CD4-positive, alpha-beta T cell treated with Interleukin-15 for 4 hours (primary cell): ENCODE measurements at places on chromosomes 1 and 21.

- no peak for DNase-seq
Observed at GRCh38 chr1:48823168-48823567, 46.5 kb upstream of the BEND5 start.

GRCh38 chr1:209041927-209042326 lies 541.6 kb upstream of the CAMK1G start:
- no peak for DNase-seq

- DNase-seq: peak; percentile 42
Observed at GRCh38 chr21:38355992-38356781, 99.4 kb downstream of the KCNJ15 start.

GRCh38 chr1:219075121-219075879 lies 98.4 kb upstream of the LYPLAL1 start:
- no peak for DNase-seq

DNA sequence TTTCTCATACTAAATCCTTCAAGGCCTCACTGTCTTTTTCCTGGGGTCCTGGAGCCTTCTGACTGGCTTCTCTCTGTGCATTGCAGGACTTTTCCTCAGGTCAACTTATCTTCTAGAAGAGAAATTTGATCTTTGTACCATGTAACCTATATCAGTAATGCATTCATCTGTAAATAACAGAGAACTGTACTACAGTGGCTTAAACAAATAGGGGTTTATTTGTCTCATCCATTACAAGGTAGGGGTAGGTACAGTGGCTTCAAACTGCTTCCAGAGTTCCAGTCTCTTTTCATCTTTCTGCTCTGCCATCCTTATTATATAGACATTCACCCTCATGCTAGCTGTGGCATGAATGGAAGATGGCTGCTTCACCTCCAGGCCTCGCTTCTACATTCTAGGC lies 29.5 kb upstream of the GTF2B start:
- DNase-seq: no peak

GRCh38 chr21:16667395-16667794 lies 845.4 kb upstream of the CXADR start:
- no peak for DNase-seq

DNA sequence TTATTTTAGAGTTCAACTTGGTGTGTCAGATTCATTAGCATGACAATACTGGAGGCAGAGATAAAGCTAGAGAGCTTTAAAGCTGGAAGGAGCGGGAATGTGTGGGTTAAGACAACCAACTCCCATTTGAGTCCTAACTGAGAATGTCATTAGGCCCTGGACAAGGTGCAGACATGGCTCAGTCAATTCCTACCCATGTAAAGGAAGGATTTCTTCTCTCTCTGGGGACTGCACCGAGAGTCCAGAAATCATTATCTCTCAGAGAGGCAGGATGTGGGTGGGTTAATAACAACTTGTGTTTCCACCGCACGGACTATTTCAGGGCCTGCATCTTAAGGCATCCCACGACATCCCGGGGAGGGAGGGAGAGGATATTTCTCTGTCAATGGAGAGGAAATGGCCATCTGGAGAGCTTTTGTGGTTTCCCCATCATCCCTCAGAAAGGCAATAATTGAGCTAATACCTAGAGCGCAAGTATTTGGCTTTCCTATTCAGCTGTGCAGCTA lies 46.7 kb upstream of the SARS1 start:
- DNase-seq: no peak

- DNase-seq: no peak
Observed at GRCh38 chr1:29213055-29213454, 17.7 kb downstream of the MECR start.

GRCh38 chr1:232556351-232556750 lies 73.6 kb downstream of the SIPA1L2 start:
- DNase-seq: no peak

DNA sequence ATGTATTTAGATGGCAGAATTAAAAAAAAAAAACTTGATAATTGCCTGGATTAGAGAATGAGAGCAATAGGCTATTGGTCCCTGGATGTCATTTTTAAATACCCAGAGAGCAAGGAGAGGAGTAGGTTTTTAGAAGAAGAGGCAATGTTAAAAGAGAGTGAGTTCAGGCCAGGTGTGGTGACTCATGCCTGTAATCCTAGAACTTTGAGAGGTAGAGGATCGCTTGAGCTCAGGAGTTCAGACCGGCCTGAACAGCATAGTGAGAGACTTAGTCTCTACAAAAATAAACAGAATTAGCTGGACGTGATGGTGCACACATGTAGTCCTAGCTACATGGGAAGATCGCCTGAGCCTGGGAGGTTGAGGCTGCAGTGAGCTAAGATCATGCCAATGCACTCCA lies 15.9 kb upstream of the MUTYH start:
- no peak for DNase-seq

DNA sequence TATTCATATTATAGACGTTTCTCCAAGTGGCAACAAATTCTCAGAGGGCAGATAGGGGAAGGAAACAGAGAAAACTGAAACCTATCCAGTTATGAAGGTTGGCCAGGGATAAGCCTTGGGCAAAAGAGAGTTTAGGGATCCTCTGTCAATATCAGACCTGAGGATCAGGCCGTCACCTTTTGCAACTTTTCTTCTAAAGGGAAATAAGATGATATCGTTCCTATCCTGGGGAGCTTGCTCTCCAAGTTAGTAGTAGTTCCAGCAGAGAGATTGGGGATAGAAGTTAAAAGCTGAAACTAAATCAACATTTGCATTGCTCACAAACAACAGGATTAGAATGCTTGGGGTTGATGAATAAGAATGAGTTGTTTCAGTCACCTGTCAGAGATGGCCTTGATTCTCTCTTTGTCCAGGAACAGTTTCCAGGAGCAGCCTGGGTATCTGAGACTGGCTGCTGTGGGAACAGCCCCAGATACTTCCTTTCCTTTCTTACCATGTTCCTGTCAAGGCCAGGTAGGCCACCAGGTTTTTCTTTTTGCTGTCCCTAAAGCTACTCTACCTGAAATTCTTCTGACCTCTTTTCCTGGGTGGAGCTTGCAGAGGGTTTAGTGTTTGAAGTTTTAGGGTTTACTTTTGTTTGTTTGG lies 2.5 kb downstream of the RIIAD1 start:
- DNase-seq: no peak

DNA sequence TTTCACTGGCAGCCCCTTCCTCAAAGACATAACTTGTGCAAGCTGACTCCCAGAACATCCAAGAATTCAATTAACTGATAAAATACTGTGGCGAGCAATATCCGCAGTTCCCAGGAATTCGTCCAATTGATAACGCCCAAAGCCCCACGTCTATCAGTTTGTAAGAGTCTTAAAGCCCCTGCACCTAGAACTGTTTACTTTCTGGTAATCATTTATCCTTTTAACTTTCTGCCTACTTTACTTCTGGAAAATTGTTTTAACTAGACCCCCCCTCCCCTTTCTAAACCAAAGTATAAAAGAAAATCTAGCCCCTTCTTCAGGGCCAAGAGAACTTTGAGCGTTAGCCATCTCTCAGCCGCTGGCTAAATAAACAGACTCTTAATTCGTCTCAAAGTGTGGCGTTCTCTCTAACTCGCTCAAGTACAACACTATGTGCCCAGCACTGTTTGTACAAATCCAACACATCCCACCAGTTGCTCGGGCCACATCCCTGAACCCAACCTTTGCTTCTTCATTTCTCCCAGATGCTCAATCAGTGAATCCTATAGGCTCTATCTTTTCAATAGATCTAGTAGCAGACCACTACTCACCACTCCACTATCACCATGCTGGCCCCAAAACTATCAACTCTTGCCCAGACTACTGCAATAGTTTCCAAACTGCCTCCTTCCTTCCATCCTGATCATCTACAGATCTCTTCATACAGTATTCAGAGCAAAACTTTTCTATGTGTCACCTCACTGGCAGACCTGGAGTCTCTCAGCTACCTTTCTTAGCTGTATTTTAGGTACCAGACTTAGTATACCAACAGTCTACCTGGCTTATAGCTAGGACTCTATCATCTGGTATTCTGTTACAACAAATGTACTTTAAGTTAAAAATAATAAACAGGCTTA lies 3.3 kb upstream of the CHD1L start:
- no peak for DNase-seq

DNA sequence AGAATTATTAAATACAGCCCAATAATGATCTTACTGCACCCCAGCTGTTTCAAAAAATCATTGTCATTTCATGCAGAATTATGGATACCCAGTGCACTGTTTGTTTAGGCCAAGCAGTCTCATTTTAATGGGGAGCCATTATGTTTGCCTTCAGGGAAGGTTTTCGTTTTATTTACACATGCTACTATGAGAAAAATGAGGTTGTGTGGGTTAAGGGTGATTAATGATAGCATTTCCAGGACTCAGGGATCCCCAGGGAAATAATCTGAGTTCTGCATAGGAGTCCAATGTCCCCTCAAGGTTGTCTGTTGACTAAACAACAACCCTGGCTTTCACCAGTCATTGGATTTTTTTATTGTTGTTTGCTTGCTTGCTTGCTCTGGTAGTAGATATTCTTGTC lies 71.0 kb upstream of the ZP4 start:
- no peak for DNase-seq

DNA sequence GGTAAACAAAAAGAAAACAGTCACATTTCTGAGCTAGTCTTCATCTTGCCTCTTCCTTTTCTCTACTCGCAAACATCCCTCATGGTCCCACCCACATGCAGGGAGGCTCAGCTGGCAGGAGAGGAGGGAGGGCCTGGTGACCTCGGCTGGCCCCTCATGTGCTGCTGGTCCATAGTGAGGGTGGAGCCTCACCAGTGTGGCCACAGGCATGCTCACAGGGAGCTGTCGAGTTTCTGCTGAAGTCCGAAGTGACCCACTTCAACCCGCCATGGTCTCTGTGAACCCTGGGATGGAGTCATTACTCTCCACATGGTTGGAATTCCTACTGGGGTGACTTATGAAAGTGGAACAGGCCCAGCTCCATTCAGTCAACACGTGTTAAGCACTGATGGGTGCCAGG lies 253.4 kb downstream of the RHOU start:
- no peak for DNase-seq

- DNase-seq: no peak
Observed at GRCh38 chr1:11854519-11854918, 4.2 kb downstream of the NPPB start.

DNA sequence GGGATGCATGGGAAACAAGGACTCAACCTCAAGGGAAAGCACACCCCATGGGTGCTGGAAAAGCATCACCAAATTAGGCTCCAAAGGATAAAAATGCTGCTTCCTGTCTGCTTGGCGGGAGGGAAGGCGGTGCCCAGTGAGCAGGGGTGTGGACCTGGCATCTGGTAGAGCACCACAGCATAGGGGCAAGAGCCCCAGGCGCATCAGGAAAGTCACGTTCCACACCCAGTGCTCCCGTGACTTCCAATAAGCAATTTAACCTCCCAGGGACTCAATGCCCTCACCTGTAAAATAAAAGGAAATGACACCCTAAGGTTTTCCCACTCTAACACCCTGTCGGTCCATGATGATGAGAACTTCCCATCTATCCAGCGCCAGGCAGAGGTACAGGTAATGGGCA lies 206.0 kb downstream of the SETD4 start:
- no peak for DNase-seq

DNA sequence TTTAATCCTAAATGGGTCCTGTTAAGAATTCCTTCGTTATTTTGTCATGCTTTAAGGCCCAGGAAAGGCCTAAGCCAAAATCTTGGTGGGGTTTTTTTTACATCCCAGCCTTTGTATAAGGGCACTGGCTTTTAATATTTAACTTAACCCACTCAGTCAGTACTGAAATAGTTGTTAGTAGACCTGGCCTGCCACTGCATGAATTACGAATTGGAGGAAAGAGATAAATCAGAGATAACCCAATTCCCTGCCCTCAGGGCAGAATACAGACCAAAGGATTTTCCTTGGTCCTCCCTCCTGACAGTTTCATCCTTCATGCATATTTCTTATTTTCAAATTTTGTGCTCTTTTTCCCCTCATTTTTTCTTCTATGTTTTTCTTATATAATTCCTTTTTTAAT lies 193.0 kb downstream of the FASLG start:
- DNase-seq: no peak

DNA sequence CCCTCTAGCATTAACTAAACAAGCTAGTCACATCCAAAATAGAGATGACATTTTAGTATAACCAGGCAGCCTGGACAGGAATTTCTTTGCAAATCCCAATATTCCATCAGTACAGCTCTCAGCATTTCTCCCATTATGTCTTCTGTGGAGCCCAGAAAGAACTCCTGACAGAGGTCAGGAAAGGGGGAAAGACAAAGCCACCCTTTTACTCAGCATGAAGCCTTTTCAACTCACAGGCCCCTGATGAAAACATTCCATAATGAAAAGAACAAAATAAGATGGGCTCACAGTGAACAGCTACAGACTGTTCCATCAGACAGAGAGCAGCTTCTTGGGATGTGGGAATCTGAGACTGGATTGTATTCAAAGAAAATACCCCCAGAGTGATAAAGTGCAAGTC lies 80.6 kb downstream of the TEX35 start:
- DNase-seq: no peak

- no peak for DNase-seq
Observed at GRCh38 chr21:38911484-38912101, 105.9 kb downstream of the ETS2 start.

DNA sequence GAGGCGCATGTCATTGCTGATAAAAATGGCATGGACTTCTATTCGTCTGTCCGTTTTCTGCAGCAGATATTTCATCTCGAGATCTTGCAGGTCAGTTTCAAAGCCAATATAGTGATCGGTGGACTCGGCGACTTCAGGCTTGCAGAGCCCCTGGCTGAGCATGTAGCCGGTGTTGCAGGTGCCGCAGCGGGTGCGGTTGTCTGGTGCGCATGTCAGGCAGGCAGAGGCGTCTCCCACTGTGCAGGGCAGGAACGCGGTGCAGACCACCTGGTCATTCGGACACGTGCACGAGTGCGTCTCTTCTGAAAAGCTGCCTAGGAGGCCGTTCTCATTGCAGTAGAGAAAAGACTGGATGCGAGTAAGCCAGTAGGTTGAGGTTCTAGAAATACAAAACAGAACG lies 378.9 kb downstream of the BRINP3 start:
- no peak for DNase-seq

DNA sequence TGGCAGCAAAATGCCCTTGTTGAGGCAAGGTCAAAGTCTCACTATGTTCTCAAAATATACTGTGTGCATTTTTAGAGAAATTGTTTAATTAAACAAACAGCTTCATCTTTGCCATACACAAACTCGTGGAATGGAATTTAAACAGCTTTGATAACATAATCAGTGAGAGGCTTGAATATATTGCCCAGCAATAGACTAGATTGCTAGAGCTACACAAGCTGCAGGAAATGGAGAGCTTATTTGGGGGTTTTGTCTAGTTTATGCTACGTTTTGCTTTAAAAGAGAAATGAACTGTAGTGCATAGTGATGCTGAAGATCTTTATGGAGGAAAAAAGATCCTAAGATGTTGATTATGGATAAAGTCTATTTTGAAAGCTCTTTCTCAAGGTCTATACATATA lies 166.8 kb upstream of the HMCN1 start:
- DNase-seq: no peak

GRCh38 chr21:29664615-29665014 lies 275.2 kb downstream of the GRIK1 start:
- no peak for DNase-seq
